ENCODE measurements at places on chromosomes 12 and 14.

DNA sequence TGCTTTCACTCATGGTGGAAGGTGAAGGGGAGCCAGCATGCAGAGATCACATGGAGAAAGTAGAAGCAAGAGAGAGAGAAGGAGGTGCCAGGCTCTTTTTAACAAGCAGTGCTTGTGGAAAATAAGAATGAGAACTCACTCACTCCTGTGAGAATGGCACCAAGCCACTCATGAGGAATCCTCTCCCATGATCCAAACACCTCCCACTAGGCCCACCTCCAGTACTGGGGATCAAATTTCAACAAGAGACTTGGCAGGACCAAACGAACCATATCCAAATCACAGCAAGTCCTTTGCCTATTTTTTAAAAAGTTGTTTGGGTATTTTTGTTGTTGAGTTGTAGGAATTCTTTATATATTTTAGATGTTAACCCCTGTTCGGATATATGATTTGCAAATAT is 245.9 kb upstream of the ARID2 start:
- DNase-seq, result no peak

DNA sequence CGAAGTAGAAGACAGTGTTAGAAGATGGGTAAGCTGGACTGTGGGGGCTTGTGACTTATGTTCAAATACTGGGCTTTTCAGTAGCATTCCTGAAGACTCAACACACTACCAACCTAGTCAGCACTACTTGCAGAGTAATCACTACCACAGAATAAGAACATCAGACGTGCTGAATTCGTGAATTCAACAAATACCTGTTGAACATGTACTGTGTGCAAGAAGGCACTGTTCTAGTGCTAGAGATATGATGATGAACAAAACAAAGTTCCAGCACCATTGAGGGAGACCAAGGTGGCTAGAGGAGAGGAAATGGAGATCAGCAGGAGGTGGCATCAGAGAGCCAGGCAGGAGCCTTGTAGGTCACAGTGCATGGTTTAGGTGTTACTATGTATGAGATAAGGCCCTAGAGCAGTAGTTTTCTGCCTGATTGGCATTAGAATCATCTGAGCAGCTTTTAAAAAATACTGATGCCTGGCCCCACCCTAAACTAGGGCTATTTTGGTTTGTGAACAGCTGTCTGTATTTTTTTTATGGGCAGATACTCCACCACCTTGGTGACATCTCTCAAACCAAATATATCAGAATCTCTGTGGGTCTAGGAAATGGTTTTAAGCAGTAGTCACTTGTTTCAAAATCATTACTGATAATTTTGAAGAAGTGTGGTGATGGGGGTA is 26.8 kb downstream of the FERMT2 start:
- DNase-seq, result no peak

GRCh38 chr14:70828188-70828587 is 18.9 kb upstream of the MAP3K9 start:
- DNase-seq, result no peak

- no peak for DNase-seq
Observed at GRCh38 chr12:81968421-81968820, 209.3 kb upstream of the PPFIA2 start.

GRCh38 chr12:93380480-93381121 is 2.9 kb downstream of the NUDT4 start:
- DNase-seq, result no peak

- DNase-seq, result no peak
Observed at GRCh38 chr12:21940549-21941505, at the start of gene ABCC9. Gene ABCC9, minus strand, starts transcription at chr12:21941426. Its CDS starts 4,752 bp downstream, at chr12:21936674.

GRCh38 chr12:108551535-108551934 is 9.4 kb downstream of the SART3 start:
- DNase-seq, result no peak

GRCh38 chr12:34402228-34402898 is 380.1 kb downstream of the ALG10 start:
- no peak for DNase-seq

DNA sequence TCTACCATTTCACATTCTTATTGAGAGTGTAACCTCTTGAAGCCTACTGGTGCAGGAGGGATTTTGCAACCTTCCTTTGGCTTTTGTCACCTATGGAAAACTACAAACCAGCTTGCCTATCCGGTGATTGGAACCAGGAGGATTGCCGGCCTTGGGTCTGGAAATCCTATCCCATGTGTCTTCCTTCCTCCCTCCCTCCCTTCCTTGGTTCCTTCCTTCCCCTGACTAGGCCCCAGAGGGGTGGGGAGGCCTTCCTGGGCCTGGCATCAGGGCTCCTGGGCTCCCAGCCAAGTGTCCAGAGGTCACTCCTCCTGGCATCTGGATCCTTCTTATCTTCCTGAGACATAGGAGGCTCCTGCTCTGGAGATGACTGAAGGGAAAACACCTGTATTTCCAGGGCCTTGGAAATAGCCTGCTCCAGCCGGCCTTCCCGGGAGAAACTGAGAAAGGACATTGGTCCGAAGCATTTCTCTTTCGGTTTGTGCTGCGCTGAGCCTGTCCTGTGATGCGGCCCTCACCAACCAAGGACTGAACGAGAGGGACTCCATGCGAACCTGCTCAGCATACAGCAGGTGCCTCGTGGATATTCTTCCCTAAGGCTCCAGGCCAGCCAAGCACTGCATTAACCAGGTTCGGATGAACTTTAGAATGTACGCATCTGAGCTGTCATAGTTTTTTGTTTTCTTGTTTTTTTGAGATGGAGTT is 43.4 kb downstream of the PSMA6 start:
- no peak for DNase-seq

DNA sequence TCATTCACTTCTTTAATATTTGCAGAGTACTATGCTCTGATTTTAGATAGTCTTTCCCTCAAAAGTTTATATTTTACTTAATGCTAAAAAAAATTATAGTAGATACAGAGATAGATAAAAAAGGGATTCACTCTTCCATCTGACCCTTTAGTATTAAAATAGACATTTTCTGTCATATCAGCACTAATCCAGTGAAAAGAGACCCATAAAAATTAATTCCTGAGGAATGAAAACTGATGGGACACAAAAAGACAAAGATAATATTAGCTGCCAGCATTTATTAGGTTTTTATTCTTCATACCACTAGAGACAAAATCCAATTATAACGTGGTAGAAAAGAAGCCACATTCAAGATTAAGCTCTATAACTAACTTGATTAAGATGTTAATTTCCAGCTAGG is 45.3 kb downstream of the SOS2 start:
- DNase-seq, result no peak

DNA sequence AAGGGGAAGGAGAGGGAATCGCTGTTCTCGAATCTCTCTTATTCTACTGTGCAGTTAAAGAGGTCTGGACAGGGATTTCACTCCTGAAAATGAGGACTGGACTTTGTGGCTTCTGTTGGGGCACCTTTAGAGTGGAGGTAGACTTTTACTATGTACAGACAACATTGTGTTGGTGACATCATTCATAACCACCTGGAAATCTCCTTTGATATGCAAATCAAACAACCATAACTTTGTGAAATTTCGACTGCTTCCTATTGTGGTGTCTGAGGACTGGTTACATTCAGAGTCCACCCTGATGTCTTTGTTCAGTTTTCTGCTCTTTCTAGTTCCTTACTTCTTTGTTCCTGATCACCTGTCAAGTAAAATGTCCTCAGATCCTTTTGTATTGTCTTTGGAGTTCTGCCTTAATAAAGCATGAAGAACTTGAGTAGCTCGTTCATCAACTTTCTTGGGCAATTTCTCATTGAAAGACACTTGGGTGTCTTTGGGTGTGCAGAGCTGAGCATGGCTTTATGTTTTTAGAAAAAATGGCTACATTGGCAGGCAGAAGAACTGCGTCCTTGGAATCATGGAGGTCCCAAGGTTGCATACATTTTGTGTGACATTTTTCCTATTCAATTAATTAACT is 29.8 kb downstream of the LRRK2 start:
- DNase-seq, result no peak

Data from AG04450 (cell line).